Endodermal cell (in vitro differentiated cells): ENCODE measurements at places on chromosomes 5 and 9. TPM values are rescaled to one million over a fixed set of nuclear protein-coding genes. Genes with fewer than 3 reads are reported as not detected.

ESM1 gene
- total RNA-seq = not detected in 3 replicates

RAI14 gene
- total RNA-seq = 87.5 and 88.8 TPM in 2 replicates

GRCh38 chr9:21326526-21327139, 8.6 kb downstream of the KLHL9 start:
- H3K27ac ChIP-seq = no peak overlapping the region
- peaks cover 51% of the 10 kb centered on the region for H3K36me3 ChIP-seq
- no peaks in the 10 kb centered on the region for H3K4me1 ChIP-seq
- H3K27me3 ChIP-seq = no peaks in the 10 kb centered on the region

- H3K36me3 ChIP-seq = no peaks in the 10 kb centered on the region
- no peak for DNase-seq
- H3K27me3 ChIP-seq = no peaks in the 10 kb centered on the region
Observed at GRCh38 chr5:56827924-56828323, 12.6 kb downstream of the MAP3K1 start.

GPSM1 gene
- 34.4 and 37.2 TPM in 2 replicates for total RNA-seq

GRCh38 chr5:176793736-176794135, 16.6 kb upstream of the UNC5A start:
- no peak overlapping the region for H3K27ac ChIP-seq
- H3K4me3 ChIP-seq = no peak overlapping the region
- peaks cover 2% of the 10 kb centered on the region for H3K4me1 ChIP-seq

GRCh38 chr5:177095088-177095669, 8.5 kb downstream of the FGFR4 start:
- no peaks in the 10 kb centered on the region for H3K27me3 ChIP-seq
- no peaks in the 10 kb centered on the region for H3K4me1 ChIP-seq
- no peak for DNase-seq

DNA sequence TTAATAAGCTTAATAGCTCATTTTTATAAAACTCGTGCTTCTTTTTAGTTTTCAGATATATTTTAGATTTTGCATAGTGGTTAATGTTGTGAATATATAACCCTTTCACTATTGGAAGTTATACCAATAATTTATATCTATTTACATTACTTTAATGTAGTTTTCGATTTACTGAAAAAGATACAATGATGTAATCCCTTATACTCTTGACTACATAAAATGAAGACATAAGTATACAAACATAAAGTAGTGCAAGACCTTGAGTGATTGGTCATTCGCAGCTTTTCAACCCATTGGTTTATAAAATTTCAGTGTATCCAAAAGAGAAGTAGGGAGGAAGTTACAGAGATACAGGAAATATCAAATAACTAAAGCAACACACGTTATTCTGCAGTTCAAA, 84.3 kb upstream of the GRHPR start:
- H3K4me1 ChIP-seq = no peaks in the 10 kb centered on the region
- H3K27ac ChIP-seq = no peak overlapping the region
- DNase-seq = no peak
- H3K4me3 ChIP-seq = no peak overlapping the region
- no peaks in the 10 kb centered on the region for H3K27me3 ChIP-seq
- no peaks in the 10 kb centered on the region for H3K36me3 ChIP-seq

DNA sequence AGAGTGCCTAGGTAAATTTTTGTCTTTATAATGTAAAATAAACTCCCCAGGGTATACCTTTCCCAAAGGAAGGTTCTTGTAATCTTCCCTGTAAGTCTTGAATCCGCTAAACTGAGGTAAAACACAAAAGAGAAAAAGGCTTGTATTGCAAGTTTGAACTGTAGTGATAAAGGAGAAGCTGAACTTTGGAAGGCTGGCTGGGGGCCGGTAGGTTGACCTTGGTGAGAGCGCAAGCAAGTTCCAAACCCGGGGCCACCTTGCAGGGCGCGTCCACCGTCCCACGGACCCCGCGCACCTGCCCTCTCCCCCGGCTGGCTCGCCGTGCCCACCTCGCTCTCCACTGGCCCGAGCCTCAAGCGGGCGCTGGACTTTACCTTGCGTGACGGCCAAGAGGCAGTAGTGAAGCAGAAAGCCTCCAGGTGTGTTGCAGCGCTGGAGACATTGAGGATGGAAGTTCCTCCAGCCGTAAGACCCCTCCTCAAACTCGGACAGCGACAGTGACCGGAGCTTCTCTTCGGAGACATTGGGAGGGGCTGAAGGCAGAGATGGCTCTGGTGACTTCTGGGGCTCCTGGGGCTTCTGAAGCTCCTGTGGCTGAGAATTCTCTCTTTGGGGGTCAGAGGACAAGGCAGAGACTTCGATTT, 428 bp downstream of the SLCO4C1 start:
- H3K4me3 ChIP-seq = peak overlapping the region; percentile 94
- H3K27ac ChIP-seq = no peak overlapping the region
- H3K4me1 ChIP-seq = no peaks in the 10 kb centered on the region
- DNase-seq = no peak

DNA sequence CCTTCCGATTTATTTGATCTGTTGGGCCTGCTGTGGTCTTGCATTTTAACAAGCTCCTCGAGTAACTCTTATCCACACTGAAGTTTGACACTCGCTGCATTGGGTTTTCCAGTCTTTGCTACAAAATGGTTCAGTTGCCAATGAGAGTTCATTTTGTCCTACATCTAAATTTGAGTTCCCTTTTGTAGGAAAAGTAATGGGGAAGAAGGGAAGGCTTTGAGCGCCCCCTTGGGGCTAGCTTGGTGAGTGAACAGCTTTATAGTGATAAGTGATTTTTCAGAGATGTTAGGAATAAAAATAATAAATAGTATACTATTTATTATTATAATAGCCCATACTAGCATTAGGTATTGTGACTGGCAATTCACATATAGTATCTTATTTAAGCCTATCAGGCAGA, 89.9 kb upstream of the GNAQ start:
- no peaks in the 10 kb centered on the region for H3K4me1 ChIP-seq
- no peak overlapping the region for H3K27ac ChIP-seq
- no peaks in the 10 kb centered on the region for H3K36me3 ChIP-seq
- H3K27me3 ChIP-seq = no peaks in the 10 kb centered on the region

- no peak overlapping the region for H3K27ac ChIP-seq
- no peaks in the 10 kb centered on the region for H3K4me1 ChIP-seq
- DNase-seq = no peak
- no peak overlapping the region for H3K4me3 ChIP-seq
- peaks cover 39% of the 10 kb centered on the region for H3K27me3 ChIP-seq
- no peaks in the 10 kb centered on the region for H3K36me3 ChIP-seq
Observed at GRCh38 chr5:140631036-140631417, 1.9 kb downstream of the CD14 start.

ENTREP1 gene
- 13.7 to 42.6 TPM (median 13.9 TPM) in 3 replicates for total RNA-seq

PRDM9 gene
- 0.18 TPM in 1 of 2 replicates, not detected in the other for total RNA-seq

DNA sequence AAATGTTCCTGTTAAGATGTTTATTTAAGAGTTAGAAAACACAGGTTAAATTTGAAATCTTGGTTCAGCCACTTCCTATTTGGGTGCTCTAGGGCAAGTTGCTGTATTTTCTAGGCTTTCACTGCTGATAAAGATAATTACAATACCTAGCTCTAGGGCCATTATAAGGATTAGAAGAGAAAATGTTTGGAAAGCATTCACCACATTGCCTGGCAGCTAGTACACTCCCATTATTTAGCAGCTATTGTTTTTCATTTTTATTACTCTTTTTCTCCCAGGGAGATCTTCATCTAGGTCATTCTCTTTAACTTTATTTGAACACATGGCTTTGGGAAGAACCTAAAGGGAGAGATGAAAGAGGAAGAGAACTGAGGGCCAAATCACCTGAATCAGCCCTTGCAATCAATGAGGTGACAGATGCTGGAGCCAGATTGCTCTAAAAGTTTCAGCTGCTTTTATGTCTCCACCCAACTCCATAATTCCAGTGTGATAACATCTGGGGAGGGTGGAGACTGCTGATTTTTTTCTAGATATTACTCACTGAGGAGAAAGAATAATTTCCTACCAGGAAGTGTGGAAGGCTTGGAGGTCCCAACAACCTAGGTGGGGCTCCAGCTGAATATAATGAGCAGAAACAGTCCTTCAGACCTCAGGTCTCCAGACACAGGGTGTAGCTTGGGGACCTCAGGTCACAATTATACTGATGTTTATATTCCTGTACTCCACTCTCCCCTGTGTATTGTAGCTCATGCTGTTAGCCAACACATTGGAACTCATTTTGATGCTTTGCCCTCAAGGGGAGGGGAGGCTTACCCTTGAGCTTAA, 640.0 kb downstream of the RAB3C start:
- H3K36me3 ChIP-seq = no peaks in the 10 kb centered on the region
- H3K4me3 ChIP-seq = no peak overlapping the region

DNA sequence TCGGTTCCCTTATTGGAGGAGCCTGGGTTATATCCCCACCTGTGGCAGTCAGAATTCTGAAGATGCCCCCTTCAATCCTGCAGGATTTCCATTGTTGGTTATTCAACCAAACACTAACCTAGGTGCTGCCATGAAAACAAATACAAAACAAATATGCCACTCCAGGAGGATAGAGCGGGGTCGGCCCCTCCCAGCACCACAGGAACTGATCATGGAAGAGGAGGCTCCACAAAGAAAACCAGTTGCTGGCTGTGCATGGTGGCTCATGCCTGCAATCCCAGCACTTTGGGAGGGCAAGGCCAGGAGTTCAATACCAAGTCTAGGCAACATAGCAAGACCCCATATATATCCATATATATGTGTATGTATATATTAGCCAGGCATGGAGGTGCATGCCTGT, 13.2 kb upstream of the ADGRD2 start:
- no peak for DNase-seq
- H3K4me3 ChIP-seq = no peak overlapping the region
- H3K36me3 ChIP-seq = no peaks in the 10 kb centered on the region
- no peaks in the 10 kb centered on the region for H3K4me1 ChIP-seq
- no peak overlapping the region for H3K27ac ChIP-seq

DNA sequence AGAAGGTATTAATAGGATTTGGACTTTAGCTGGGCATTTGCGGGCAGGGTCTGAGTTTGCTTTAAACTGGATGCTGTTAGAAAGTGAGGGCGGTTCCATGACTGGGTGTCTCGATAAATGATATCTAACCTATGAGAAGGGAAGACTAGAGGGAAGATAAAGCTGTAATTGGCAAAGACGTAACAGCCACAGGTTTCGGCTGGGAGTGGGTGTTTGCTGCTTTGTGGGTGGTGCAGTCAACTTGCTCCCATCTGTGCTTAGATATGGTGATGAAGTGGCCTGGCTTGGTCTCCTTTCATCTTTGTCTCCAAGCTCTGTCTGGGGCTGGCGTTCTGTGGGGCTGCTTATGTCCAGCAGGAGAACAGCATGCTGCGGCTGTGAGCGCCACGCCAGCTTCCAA, 23.3 kb downstream of the OR2V1 start:
- no peak overlapping the region for H3K27ac ChIP-seq
- no peak for DNase-seq
- no peak overlapping the region for H3K4me3 ChIP-seq
- no peaks in the 10 kb centered on the region for H3K27me3 ChIP-seq

DNA sequence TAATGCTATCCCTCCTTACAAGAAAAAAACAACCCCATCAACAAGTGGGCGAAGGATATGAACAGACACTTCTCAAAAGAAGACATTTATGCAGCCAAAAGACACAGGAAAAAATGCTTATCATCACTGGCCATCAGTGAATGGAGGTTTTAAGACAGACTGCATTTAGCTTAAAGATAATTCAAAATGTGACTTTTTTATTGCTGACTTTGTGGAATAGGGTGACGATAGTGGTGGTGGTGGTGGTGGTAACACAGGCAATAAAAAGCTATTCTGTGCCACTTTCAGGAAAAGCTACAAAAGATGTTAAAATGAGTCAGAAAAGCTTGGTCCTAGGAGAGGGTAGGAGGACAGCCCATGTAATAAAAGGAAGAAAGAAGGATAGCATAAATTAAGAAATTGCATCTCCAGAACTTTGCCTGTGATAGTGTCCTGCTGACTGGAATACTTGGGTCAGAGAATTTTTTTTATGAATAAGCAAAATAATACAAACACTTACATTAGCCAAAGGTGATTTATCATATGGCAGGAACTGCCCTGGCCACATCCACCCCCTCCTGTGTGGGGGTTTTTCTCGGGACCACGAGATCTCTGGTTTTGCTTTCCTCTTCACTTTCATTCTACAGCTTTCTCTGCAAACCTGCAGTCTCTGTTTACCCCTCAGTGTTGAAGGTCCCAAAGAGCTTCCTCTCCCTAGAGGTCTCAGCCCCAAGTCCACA, 186.7 kb downstream of the DRD1 start:
- H3K4me1 ChIP-seq = no peaks in the 10 kb centered on the region
- DNase-seq = no peak
- no peak overlapping the region for H3K4me3 ChIP-seq

GRCh38 chr5:102375272-102375671, 79.2 kb upstream of the SLCO4C1 start:
- no peak for DNase-seq
- no peaks in the 10 kb centered on the region for H3K36me3 ChIP-seq
- no peaks in the 10 kb centered on the region for H3K4me1 ChIP-seq
- H3K27ac ChIP-seq = no peak overlapping the region
- H3K4me3 ChIP-seq = no peak overlapping the region

SLC36A2 gene
- 0.26 TPM in 1 of 3 replicates, not detected in the others for total RNA-seq
